ENCODE measurements at places on chromosomes 4 and X.

GRCh38 chr4:126318376-126318775 lies 1003.6 kb downstream of the FAT4 start:
- DNase-seq, result no peak

DNA sequence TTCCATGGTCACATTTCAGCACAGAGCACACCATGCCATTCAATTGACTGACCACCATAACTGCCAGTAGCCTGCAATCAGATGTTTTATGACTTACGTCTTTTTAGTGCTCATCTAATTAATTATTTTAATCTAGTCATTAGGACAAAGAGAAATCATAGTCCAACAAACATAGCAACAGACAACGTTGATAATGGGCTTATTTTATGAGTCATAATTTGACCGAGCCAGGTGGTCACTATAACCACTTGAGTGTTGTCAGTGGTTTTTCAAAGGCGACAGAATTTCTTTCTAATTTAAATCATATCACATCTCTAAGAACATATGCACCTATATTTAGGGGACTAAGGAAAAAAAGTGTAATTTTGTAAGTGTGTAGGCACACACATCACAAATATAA lies 1.9 kb downstream of the SEC24D start:
- no peak for DNase-seq

DNA sequence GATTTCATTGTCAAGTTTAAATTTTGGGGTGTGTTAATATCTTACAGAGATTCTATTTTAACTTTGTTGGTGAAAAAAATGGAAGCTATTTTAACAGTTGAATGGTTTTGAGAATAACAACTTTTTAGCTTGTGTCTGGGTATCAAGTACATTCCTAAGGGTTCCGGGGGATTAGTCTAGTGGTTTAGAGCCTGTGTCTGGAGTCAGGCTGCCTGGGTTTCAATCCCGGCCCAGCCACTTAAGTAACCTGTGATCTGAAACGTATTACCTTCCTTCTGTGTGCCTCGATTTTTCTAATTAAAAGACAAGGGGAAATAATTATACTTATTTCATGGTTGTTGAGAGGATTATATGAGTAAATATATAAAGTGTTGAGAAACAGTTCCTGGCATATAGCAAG lies 288.6 kb upstream of the NR3C2 start:
- DNase-seq, result no peak

- no peak for DNase-seq
These were observed 69.8 kb upstream of the TTC29 start for GRCh38 chr4:147015491-147015890.

DNA sequence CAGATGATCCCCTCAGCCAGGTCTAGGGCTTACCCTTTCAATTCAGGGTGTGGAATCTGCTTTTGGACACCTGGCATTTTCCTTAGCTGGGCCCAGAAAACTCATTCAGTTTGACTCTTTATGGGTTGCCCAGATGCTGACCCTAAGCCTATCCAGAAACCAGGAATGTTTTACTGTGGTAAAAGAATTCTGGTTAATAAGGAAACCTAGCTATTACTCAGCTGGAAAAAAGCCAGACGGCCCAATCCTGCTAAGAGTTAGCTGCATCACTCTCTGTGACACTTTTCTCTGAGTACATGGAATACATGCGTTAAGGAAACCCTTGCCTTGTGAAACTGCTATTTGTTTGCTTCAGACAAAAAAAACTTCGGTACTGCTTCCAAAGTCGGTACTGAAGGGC lies 28.0 kb downstream of the ING2 start:
- DNase-seq, result no peak

GRCh38 chr4:9898596-9899305 lies 117.3 kb downstream of the DRD5 start:
- no peak for DNase-seq

GRCh38 chrX:77276742-77277141 lies 170.4 kb upstream of the FGF16 start:
- DNase-seq, result no peak

- DNase-seq, result no peak
These were observed 81.4 kb upstream of the STIM2 start for GRCh38 chr4:26779224-26779623.

DNA sequence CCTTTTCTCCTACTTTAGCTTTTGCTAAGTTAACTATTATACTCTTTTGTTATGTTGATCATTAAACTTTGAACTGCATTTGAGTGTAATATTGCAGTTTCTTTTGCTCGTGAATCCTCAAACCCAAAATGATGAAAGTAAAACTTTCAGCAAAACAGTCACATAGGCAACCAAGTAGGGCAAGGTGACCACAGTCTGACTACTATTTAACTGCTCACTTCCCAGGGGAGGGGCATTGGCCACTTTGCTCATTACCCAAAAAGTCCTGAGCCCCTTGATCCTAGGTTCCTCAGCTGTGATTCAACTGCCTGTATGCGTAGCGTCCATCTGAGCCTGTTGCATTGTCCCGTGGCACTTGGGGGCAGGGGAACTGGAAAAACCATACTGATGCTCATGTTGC lies 17.0 kb downstream of the RBMX2 start:
- DNase-seq, result no peak

DNA sequence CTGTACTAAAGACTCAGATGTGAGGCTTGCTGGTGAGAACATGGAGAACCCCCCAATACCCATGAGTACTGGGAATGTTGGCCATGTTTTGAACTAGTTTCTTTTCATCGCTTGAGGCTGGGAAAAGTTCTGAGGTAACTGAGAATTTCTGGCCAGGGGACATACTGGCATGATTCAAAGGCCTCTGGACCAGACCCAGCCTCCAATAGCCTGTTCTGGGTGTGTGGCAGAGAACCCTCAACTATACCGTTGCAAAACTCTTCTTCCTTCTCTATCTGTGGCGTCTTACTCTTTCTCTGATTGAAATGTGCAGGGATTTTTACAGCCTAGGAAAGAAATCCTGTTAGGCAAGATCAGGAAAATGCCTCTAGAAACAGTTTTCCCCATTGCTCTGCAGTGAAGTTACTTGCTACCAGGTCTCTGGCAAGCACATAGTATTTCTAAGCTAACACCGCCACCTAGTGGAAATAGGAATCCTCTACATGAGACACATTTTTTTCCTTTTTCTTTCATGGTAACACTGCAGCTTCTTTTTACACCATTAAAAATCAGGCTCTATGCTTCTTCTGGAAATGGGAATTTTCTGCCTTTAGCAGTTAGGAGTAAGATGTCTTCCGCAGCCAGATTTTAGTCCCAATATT lies 170.7 kb upstream of the ZCCHC13 start:
- DNase-seq, result peak; percentile 26

DNA sequence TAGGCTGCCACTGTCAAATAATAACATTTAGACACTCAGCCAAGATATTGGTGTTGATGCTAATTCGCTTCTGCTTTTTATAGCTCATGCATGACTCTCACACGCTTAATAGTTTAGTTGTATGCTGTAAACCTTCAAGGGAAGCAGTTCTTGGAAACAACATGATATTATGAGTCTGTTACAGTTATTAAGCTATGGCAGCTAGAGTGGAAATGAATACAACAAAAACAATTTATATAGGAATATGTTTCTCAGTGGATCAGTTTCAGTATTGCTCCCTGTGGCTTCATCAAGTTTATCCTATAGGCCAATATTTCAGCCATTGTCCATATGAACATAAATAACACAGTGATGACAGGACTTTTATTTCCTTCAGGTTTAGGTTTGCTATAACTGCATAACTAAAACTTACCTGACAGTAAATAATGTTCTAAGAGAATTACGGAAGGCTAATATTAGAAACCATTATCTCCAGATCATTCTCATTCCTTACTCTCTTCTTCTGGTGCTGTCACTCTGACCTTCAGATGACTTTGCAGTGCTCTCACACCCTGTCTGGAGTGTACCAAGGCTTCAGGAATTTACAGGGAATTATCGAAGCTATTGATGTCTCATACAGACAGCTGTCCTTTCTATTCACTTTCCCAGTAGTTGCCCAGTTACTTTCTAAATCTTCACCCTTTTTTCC lies 555.0 kb downstream of the ANKRD50 start:
- no peak for DNase-seq

DNA sequence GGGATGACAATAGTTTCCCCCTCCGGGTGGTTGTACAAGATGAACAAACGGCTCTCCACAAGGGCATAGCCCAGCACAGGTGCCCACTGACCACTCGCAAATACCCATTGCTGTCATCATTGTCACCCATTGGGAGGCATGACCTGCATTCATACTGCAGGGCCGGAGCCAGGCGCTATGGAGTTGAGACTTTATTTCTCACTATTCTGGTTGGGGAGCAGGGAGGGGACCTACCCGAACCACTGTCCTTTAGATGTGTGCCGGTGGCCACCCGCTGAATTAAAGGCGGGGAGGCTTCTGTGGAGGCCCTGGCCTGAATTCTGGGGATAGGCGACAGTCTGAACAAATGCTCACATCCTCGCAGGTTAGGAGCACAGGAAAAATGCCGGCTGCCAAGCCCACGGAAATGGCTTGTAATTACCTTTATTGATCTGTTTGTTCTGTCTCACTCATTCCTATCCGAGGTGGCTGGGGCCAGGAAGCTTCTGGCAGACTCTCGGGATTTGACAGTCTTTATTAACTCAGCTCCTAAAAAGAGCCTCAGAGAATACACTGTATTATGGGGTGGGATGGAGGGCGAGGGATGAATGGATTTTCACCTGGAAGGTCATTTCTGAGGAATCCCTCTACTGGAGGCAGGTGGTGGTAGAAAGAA lies 125.1 kb upstream of the PSAPL1 start:
- no peak for DNase-seq

GRCh38 chr4:108170631-108171338 lies 2.1 kb upstream of the LEF1 start:
- DNase-seq, result no peak

DNA sequence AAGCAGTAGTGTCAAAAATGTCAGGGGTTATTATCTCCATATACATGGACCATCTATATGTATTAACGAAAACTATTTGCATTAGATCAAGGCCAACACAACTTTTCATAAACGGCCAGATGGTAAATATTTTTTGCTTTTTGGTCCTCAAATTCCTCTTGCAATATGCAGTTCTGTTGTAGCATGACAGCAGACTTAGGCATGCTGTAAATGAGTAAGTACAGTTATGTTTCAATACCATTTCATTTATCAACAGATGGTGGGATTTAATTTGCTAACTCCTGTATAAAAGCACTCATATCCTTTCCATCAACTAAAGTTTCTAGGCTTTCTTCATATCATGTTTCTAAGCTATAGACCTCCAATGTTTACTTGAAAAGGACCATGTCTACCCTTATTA lies 208.1 kb downstream of the ANKRD50 start:
- no peak for DNase-seq

DNA sequence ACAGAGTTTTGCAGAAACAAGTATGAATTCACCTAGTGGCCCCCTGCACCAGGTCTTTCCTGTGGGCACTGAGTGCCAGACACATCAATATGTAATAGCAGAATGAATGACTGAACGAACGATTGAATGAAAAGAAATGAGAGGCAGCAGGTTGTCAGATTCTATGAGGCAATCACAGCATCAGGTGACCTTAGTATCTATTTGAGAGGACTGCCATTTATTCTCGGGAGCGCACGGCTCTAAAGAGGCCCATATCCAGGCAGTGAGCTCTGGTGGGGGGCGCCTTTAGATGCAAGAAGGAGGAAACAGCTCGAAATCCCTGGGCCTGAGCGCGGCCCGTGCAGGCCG lies 528 bp upstream of the SLC25A4 start:
- DNase-seq, result no peak

DNA sequence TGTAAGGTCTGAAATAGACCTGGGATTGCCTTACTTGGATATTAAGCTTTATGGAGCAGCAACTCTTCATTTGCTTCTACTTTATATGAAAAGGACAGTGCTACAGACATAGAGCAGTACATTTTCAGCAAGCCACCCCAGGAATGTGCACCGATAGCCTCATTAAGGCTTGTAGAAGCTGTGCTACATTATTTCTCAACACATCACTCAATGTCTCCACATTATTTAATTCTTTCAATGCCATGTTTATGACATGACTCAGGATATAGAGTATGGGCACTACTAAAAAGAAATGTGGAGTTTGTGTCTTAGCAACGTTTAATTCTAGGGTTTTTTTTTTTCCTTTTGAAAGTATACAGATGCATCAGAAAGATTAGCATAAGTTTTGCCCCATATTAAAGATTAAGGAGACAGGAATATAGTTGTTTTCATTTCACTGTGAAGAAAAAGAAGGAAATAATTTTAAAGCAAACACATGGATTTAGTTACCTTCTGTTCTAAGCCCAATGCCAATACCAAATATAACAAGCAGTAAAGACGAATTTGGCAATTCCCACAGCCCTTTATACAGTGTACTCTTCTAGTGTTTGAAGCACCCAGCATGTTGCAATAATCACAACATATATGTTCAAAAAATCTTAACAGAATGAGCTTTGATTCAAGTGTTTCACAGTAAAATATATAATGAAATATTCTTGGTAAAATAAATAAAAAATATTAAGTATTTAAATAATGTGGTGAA lies 2140.1 kb upstream of the AGA start:
- DNase-seq, result no peak

- no peak for DNase-seq
These were observed 50.9 kb upstream of the CPLX1 start for GRCh38 chr4:876780-877179.

GRCh38 chr4:146212781-146213180 lies 1.6 kb upstream of the REELD1 start:
- no peak for DNase-seq

DNA sequence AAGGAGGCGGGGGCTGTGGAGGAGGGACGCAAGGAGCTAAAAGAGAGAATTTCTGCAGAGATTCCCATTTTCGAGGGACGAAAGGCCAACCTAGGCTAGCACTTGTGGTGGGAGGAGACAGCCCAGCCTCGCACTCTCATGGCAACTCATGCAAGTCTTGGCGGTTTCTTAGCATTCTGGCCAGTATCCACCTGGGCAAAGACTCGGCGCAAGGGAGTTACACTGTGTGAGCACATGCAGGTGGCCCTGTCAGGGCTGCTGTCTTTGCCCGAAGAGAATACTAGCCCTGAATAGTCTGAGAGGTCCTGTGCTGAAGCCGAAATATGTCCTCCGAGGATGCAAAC lies 15.5 kb downstream of the MCF2 start:
- DNase-seq, result no peak

GRCh38 chr4:155946486-155946885 lies 7.2 kb downstream of the CTSO start:
- DNase-seq, result no peak

- DNase-seq, result no peak
These were observed 36.0 kb downstream of the MED28 start for GRCh38 chr4:17650406-17650805.

GRCh38 chrX:133666256-133666655 lies 251.0 kb upstream of the GPC4 start:
- no peak for DNase-seq

DNA sequence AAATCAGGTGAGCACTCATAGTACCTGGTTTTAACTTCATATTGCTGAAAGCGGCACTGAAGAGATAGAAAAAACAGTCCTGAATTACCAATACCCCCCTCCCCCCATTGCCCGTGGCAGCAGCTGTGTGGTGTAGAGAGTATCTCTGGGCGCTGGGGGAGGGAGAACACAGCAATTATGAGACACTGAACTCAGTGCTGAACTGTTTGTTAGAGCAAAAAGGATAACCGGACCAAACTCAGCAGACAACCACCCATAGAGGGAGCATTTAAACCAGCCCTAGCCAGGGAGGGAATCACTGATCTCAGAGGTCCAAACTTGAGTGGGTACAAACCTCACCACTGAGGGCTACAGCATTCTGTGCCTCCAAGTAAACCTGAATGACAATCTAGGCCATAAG lies 457.4 kb upstream of the TEX13C start:
- DNase-seq, result no peak
